ENCODE measurements at places on chromosomes 2 and 18. TPM values are rescaled to one million over a fixed set of nuclear protein-coding genes. Genes with fewer than 3 reads are reported as not detected.

The IL18RAP gene
- not detected for total RNA-seq

DNA sequence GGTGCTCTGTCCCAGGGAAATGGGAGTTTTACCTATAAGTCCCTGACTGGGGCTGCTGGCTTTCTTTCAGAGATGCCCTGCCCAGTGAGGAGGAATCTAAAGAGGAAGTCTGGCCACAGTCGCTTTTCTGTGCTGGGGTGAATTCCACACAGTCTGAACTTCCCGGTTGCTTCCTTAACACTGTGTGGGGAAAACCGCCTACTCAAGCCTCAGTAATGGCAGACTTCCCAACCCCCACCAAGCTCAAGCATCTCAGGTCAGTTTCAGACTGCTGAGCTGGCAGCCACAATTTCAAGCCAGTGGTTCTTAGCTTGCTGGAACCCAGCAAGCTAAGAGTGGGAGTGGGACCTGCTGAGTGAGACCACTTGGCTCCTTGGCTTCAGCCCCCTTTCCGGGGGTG, 54.9 kb downstream of the NUP35 start:
- H3K36me3 ChIP-seq, result peaks cover 22% of the 10 kb centered on the region
- no peak overlapping the region for H3K4me3 ChIP-seq
- DNase-seq, result no peak
- no peak overlapping the region for H3K27ac ChIP-seq

The LYPD6B gene
- 0.69 TPM for total RNA-seq

The PID1 gene
- 5.3 TPM for total RNA-seq

DNA sequence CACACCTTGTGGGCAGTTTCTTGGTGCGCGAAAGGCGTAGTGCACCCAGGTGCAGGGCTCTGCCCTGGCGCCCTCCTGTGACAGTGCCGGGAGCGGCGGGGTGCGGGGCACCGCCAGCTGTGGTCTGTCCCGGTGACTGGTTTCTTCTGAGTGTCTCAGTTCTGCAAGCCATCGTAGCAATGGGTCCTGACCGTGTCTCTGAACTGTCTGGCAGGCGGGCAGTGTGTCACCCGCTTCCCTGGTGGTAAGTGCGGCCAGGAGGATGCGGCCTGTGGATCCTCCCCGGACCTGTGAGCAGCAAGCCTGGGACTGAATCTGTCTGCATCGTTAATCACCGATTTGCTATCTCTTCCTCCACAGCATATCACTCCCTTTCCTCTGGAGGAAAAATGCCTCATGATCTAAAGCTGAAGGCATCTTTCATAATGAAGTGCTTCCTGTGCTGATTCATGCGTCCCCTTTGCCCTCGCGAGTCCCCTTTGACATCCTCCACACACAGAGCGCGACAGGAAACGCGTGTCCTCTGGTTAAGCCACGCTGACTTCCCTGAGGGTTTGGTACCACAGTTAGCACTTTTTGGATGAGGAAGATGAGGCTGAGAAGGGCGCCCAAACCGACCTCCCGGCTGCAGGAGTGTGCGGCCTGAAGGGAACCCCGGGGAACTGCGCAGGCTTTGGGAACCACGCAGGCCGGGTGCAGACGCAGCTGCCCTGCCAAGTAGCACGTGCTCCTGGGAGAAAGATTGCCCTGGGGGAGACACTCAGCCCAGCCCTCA, 416.0 kb upstream of the HS6ST1 start:
- no peak for DNase-seq
- peaks cover 21% of the 10 kb centered on the region for H3K4me1 ChIP-seq
- H3K4me3 ChIP-seq, result no peak overlapping the region
- peaks cover 5% of the 10 kb centered on the region for H3K36me3 ChIP-seq
- H3K27me3 ChIP-seq, result peaks cover 2% of the 10 kb centered on the region
- no peak overlapping the region for H3K27ac ChIP-seq

GRCh38 chr2:85888020-85888683, 638 bp downstream of the ST3GAL5 start:
- H3K4me3 ChIP-seq, result peak overlapping the region; percentile 75
- peaks cover 10% of the 10 kb centered on the region for H3K27me3 ChIP-seq
- DNase-seq, result peak; percentile 39
- peaks cover 4% of the 10 kb centered on the region for H3K36me3 ChIP-seq
- peaks cover 46% of the 10 kb centered on the region for H3K4me1 ChIP-seq

- H3K27me3 ChIP-seq, result peaks cover 2% of the 10 kb centered on the region
- no peak for DNase-seq
- no peak overlapping the region for H3K27ac ChIP-seq
- no peak overlapping the region for H3K4me3 ChIP-seq
- no peaks in the 10 kb centered on the region for H3K36me3 ChIP-seq
Measured at GRCh38 chr2:54899576-54900200, 150.6 kb downstream of the RTN4 start.

The REEP1 gene
- 167 TPM for total RNA-seq

DNA sequence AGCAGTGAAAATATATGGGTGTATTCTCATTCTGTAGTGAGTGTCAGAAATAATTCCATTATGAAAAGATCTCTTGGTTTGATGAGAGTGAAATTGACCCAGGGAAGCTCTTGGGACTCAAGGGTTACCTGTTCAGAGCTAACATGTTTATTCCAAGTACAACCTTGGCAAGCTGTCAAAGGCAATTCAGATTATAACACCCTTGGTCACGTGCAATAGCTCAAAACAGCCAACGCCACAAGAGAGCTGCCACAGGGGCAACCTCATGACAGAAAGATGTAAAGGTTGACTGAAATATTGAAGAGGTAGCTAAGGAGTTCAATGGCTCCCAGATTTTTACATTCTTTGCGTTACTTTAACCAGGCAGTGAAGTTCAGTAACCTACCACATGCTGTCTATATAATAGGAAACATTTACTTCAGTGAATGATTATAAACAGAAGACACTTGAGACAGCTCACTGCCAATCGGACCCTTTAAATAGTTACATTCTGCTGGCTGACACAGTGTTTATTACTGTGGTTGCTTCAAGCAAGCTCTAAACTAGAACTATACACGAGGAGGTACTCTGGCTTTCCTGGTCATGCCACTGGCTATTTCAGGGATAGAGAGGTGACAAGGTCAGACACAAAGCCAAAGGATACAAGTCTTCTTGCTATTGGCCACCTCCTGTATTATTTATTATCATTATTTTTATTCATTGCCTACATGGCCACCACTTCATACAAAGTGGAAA, 187.3 kb downstream of the PID1 start:
- peaks cover 17% of the 10 kb centered on the region for H3K4me1 ChIP-seq
- no peak overlapping the region for H3K27ac ChIP-seq
- H3K27me3 ChIP-seq, result no peaks in the 10 kb centered on the region
- no peak for DNase-seq

- peaks cover 2% of the 10 kb centered on the region for H3K27me3 ChIP-seq
- H3K4me3 ChIP-seq, result no peak overlapping the region
- H3K36me3 ChIP-seq, result peaks cover 21% of the 10 kb centered on the region
- DNase-seq, result no peak
- no peak overlapping the region for H3K27ac ChIP-seq
- peaks cover 23% of the 10 kb centered on the region for H3K4me1 ChIP-seq
Measured at GRCh38 chr2:109173311-109174171, 44.5 kb downstream of the SH3RF3 start.

The ZNF521 gene
- 58.7 TPM for total RNA-seq

The SLC25A52 gene
- not detected for total RNA-seq

- no peaks in the 10 kb centered on the region for H3K27me3 ChIP-seq
- H3K4me3 ChIP-seq, result no peak overlapping the region
- H3K36me3 ChIP-seq, result no peaks in the 10 kb centered on the region
- no peak overlapping the region for H3K27ac ChIP-seq
Measured at GRCh38 chr18:21722687-21723086, 17.9 kb upstream of the MIB1 start.

The HOXD4 gene
- not detected for total RNA-seq

- peaks cover 18% of the 10 kb centered on the region for H3K36me3 ChIP-seq
- H3K27ac ChIP-seq, result no peak overlapping the region
- DNase-seq, result no peak
- peaks cover 36% of the 10 kb centered on the region for H3K4me1 ChIP-seq
- peaks cover 10% of the 10 kb centered on the region for H3K27me3 ChIP-seq
- H3K4me3 ChIP-seq, result no peak overlapping the region
Measured at GRCh38 chr2:85886141-85886540, 2.6 kb downstream of the ST3GAL5 start.

The IRS1 gene
- 8.1 TPM for total RNA-seq

- H3K27ac ChIP-seq, result no peak overlapping the region
- no peak overlapping the region for H3K4me3 ChIP-seq
- no peaks in the 10 kb centered on the region for H3K36me3 ChIP-seq
- peaks cover 9% of the 10 kb centered on the region for H3K4me1 ChIP-seq
- peaks cover 3% of the 10 kb centered on the region for H3K27me3 ChIP-seq
Measured at GRCh38 chr2:112626604-112627059, 19.1 kb upstream of the SLC20A1 start.

GRCh38 chr2:113068706-113069485, 1.1 kb downstream of the IL1F10 start:
- no peaks in the 10 kb centered on the region for H3K4me1 ChIP-seq
- no peak for DNase-seq
- H3K36me3 ChIP-seq, result no peaks in the 10 kb centered on the region
- H3K4me3 ChIP-seq, result no peak overlapping the region
- no peak overlapping the region for H3K27ac ChIP-seq
- H3K27me3 ChIP-seq, result no peaks in the 10 kb centered on the region

DNA sequence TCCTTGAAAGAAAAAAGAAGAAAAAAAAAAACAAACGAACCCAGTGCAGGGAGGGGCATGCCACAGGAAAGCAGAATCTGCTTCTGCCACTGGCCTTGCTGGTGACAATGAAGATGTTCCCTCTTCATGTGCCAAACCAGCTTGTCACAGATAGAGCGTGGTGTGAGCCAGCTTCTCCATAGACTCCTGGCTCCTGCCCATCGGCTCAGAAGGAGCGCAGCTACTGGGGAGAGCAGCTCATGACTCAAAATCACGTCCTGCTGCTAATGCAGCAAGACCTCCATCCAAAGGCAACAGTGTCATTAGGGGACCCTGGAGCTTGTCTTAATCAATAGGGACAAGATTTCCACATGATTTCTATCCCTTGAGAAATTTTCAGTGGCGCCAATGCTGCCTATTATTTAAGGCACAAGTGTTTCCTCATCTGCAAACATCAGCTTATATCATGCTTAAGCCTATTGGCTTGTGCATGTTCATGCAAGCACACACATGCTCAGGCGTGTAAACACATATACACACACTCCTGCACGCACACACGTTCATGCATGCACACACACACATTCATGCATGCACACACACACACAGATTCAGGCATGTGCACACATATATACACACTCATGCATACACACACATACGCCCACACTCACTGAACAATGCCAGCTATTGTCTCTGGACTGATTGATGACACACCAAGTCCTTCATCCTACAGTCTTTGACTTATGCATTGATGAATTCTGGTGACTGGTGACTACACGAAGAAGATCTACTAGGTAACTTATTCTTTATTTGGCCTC, 682.0 kb upstream of the ID2 start:
- H3K36me3 ChIP-seq, result no peaks in the 10 kb centered on the region
- no peak overlapping the region for H3K27ac ChIP-seq
- H3K27me3 ChIP-seq, result no peaks in the 10 kb centered on the region

GRCh38 chr2:67448648-67449047, 51.5 kb downstream of the ETAA1 start:
- no peaks in the 10 kb centered on the region for H3K36me3 ChIP-seq
- no peak overlapping the region for H3K4me3 ChIP-seq
- no peaks in the 10 kb centered on the region for H3K27me3 ChIP-seq
- no peak overlapping the region for H3K27ac ChIP-seq
- DNase-seq, result no peak

DNA sequence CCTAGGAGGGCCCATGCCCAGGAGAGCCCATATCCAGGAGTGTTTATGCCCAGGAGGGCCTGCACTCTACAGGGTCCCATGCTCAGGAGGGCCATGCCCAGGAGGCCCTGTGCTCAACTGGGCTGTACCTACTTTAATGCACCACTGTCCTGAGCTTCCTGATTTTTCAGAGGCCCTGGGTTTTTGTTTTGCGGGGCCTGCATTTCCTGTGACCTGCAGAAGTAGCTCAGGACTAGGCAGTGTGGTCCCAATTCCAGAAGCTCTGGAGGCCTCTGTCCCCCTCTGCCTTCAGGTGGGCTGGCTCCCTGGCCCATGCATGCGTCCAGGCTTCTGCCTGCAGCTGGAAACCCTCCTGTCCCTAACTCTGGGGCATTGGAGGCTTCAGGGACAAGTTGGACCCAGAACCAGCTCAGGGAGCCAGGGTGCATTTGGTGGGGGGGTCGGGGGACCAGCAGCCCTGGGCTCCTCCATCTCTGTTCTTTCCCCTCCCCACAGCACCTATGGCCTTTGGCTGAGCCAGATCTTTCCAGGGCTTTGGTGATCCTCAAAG, 10.8 kb downstream of the GPR35 start:
- no peak for DNase-seq
- H3K4me1 ChIP-seq, result no peaks in the 10 kb centered on the region
- H3K27ac ChIP-seq, result no peak overlapping the region
- peaks cover 4% of the 10 kb centered on the region for H3K27me3 ChIP-seq

GRCh38 chr18:28823506-28824182, 646.7 kb upstream of the CDH2 start:
- H3K27ac ChIP-seq, result no peak overlapping the region
- peaks cover 6% of the 10 kb centered on the region for H3K4me1 ChIP-seq
- no peak overlapping the region for H3K4me3 ChIP-seq
- DNase-seq, result no peak
- H3K36me3 ChIP-seq, result no peaks in the 10 kb centered on the region
- H3K27me3 ChIP-seq, result no peaks in the 10 kb centered on the region

The YWHAQ gene
- total RNA-seq, result 533 TPM

- no peak for DNase-seq
- no peak overlapping the region for H3K27ac ChIP-seq
- no peak overlapping the region for H3K4me3 ChIP-seq
- H3K27me3 ChIP-seq, result no peaks in the 10 kb centered on the region
- H3K4me1 ChIP-seq, result no peaks in the 10 kb centered on the region
- H3K36me3 ChIP-seq, result no peaks in the 10 kb centered on the region
Measured at GRCh38 chr2:196245378-196246140, 74.2 kb upstream of the STK17B start.

GRCh38 chr2:204012072-204012653, 75.6 kb downstream of the ICOS start:
- H3K4me1 ChIP-seq, result peaks cover 3% of the 10 kb centered on the region
- H3K4me3 ChIP-seq, result no peak overlapping the region
- H3K36me3 ChIP-seq, result no peaks in the 10 kb centered on the region
- H3K27ac ChIP-seq, result no peak overlapping the region
- H3K27me3 ChIP-seq, result no peaks in the 10 kb centered on the region

- no peaks in the 10 kb centered on the region for H3K4me1 ChIP-seq
- no peak overlapping the region for H3K4me3 ChIP-seq
- no peak overlapping the region for H3K27ac ChIP-seq
- H3K36me3 ChIP-seq, result peaks cover 2% of the 10 kb centered on the region
- H3K27me3 ChIP-seq, result peaks cover 2% of the 10 kb centered on the region
- no peak for DNase-seq
Measured at GRCh38 chr2:3598197-3598910, 3.4 kb downstream of the COLEC11 start.

- H3K36me3 ChIP-seq, result no peaks in the 10 kb centered on the region
- peaks cover 8% of the 10 kb centered on the region for H3K4me1 ChIP-seq
Measured at GRCh38 chr2:233602076-233602475, 15.4 kb upstream of the UGT1A8 start.

Data from glutamatergic neuron (in vitro differentiated cells).